ENCODE measurements at places on chromosomes 11 and 22.

GRCh38 chr11:79940165-79940564 is 499.3 kb upstream of the TENM4 start:
- DNase-seq: no peak

- no peak for DNase-seq
These were observed 14.6 kb upstream of the NDUFC2 start for GRCh38 chr11:78094250-78094649.

DNA sequence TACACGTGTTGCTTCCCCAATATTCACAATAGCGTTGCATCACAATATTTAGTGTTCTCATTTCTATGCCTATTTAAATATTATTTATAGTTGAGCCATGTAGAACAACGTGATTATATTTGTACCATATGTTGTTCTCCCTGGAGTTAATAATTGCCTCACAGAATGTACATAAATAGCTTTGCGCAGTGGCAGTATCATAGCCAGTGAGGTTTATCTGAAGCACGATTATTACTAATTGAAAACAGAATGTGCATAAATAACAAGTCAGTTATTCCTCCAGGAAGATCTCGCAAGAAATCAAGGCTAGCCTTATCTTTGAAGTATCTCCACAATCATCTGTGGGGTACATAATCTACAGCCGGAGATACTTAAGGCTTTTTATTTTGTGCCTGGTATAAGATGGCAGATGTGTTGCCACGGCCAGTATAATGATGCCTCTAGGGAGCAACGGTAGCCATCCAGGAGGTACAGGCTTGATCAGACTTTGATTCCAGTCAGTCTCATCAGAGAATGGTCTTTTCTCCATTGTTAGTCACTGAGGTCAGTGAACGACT is 197.5 kb downstream of the MSANTD4 start:
- no peak for DNase-seq

GRCh38 chr22:23127788-23128187 is 14.0 kb downstream of the RSPH14 start:
- DNase-seq: no peak

DNA sequence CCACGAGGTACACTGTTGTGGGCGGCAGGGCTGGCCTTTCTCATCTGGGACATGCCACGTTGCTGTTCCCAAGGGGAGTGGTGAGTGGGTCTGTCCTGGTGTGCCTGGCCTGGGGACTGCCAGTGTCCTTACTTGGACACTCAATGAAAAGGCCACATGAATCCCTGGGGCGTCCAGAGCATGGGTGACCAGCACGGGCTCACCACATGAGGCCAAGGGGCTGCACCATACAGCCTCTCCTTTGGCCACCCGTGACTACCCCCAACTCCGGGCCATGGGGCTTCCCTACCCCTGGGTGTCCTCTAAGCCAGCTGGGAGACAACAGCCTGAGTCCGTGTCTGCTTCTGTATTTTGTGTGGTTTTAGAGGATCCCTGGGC is 20.2 kb upstream of the TXNRD2 start:
- DNase-seq: no peak

- DNase-seq: no peak
These were observed 59.9 kb downstream of the TRAF6 start for GRCh38 chr11:36450110-36450572.

DNA sequence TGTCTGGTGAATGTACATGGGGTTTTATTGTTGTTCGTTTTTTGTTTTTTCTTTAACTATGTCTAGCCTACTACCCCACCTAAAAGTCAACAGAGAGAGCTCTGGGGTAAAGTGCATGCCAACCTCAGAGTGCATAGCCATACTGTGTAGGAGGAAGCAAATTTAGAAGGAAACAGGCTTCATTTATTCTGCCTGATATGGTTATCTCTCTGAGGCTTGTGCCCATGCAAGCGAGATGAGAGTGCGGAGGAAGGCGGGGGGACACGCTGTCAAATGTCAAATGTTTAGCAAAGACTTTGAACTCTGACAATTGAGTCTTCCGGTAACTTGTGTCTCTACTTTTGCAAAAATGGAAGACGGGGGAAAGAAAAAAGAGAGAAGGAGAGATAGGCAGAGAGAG is 295.5 kb downstream of the ETS1 start:
- DNase-seq: no peak

DNA sequence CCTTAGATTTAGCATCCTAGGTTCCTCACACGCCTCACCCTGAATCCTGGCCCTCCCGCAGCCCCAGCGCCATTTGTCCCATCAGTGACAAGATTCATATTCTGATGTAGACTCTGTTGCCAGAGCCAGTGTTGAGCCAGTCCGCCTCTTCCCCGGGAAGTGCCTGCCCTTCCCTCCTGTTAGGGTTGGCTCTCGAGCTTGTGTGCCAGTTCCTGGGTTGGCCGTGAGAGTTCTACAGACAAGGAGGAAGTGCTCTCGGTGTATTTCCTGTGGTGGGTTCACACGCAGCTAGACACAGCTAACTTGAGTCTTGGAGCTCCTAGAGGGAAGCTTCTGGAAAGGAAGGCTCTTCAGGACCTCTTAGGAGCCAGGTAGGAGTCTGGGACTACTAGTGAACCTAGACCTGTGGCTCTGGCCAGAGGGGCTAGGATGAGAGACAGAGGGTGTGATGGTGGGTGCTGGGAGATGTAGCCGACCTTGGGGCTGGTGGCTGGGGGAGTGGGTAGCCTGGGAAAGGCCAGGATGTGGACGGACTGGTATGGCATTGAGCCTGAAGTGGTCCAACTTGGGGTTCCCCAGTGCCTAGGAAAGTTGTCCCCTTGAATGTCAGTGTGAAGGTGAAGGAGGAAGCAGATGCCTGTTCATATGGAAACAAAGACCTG is at the start of gene IL18BP:
Gene IL18BP, plus strand, starts transcription at position 261 of the 662 bp plus-strand sequence. CDS start 1,076 bp downstream, outside the sequence.
- DNase-seq: no peak

DNA sequence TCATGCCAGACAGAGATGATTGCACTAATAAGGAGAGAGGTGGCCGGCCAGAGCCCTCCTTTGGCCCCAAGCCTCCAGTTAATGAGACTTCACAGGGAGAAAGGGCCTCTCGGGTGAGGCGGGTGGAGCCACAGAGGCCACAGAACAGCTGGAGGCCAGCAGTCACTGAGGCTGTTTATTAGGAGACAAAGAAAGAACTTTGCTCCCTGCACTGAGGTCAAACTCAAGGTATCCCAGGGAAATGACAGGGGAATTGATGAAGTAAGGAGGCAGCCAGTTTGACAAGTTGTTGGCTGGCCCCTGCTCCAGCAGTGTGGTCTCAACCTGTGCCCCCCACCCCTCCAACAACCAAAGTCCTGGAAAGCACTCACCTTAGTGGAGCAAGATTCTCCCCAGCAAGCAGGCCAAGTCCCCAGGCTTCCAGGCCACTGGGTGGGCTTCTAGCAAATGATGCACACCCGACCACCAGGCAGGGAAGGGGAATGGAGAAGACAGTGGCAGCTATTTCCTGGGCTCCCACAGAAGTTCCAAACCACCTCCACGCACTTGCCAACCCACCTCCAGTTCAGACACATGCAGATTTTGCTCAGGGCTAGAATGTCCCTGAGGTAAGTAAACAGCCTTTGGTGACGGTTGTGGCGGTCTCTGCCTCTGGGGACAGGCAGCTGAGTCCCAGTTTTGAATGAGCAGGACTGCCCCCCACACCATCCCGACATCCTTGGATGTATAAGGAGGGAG is 53.2 kb downstream of the RPUSD4 start:
- no peak for DNase-seq

DNA sequence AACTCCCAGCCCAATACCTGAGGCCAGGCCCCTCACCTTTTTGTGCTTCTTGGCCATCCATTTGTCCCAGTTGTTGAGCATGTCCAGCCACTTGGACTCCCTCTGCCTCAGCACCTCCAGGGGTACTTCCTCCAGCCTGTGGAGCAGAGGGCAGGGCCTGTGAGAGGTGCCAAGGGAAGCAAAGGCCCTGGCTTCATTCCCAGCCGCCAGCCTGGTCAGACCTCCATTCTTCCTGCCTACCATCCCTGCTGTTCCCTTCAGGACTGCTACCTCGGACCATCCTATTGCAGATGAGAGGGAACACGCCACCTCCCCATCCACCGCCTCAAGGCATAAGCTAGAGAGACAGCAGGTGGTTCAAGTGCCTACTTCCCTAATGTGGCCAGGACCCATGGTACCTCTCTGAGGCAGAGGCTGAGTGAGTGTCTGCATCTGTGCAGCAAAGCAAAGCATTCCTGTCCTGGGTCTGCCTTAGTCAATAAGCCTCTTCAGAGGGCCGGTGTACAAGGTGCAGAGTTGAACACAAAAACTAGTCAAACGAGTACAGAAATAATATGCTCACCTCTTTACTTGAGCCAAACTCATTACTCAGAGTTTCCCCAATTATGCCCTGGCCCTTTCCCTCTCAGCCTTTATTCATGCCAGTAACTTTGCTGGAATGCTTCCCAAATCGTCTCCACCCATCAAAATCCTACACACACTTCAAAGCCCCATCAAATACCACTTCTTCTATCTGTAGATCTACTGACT is 15.4 kb upstream of the CASTOR1 start:
- DNase-seq: no peak

- no peak for DNase-seq
These were observed 17.2 kb downstream of the BRD1 start for GRCh38 chr22:49810363-49811019.

DNA sequence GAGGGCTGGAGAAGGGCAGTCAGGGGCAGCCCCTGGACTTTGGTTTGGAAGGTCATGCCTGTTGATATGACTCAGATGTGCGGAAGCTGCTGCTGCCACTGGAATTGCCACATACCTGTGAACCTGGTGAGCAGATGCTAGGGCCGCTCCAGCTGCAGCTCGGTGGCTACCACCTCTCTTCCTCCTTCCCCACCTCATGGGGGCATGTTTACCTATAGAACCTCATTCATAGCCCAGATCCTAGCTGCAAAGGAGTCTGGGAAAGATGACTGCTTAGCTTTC is 17.5 kb upstream of the TSPAN18 start:
- DNase-seq: no peak

- no peak for DNase-seq
These were observed 13.2 kb downstream of the MMP3 start for GRCh38 chr11:102830001-102830727.

DNA sequence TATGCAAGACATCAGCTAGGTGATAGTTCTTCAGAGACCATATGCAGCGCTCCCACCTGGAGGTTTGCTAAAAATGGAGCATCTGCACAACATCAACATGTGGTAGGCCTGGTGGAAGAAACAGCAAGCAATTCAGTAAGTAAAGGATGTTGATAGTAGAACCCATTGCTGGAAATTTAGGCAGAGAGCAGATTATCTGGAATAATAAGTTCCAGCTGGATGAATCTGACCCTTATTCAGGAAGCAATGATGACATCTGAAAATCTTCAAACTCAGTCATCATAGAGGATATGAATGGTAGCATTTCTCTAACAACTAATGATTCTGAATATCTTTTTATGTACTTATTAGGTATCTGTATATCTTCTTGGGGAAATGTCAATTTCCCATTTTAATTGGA is 225.2 kb upstream of the ANO3 start:
- no peak for DNase-seq

DNA sequence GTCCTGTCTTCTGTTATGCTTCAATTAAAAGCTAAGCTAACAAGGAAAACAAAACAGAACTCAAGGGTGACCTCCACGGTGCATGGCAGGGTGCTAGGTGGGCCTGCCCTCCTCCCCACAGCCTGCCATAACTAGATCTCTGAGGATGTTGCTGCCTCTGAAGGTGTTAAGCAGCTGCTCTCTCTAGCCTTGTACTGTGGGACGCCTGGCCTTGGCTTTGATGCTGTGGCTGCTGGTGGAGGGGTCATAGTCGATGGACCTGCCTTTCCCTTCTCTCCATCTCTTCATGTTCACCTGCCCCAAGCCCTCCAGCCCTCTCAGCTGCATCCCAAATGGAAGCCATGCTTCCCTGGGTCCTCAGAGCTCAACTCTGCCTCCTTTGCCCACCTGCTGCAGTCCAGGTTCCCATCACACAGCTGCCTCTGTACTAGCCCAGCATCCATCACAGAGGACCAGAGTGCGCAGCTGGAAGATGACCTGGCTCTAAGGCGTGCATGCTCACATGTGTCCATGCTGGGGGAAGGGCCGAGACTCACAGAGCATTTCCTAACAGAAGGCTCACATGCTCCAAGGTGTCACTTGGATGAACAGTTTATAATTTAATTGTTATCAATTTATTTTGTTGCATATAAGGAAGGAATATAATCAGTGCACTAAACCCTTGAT is 180.3 kb upstream of the E2F8 start:
- DNase-seq: no peak

GRCh38 chr11:11379661-11380060 is 26.6 kb upstream of the CSNK2A3 start:
- DNase-seq: no peak

GRCh38 chr11:80587906-80588305 is 1147.1 kb upstream of the TENM4 start:
- no peak for DNase-seq

DNA sequence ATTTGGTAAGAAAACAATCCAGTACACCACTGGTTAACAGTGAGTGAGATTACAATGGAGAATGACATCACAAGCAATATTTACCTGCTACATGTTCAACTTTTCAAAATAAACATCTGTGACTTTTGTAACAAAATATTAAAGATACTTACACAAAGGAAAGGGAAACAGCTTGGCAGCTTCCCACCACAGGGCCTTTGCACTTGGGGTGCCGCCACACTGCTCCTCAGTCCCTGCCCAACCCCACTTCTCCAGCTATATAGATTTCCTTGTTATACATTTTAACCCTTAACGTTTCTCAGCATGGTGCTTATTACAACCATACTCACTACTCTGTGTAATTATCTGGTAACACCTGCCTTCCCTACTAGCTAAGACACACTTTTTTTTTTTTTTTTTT is 10.9 kb downstream of the KMT5B start:
- no peak for DNase-seq

DNA sequence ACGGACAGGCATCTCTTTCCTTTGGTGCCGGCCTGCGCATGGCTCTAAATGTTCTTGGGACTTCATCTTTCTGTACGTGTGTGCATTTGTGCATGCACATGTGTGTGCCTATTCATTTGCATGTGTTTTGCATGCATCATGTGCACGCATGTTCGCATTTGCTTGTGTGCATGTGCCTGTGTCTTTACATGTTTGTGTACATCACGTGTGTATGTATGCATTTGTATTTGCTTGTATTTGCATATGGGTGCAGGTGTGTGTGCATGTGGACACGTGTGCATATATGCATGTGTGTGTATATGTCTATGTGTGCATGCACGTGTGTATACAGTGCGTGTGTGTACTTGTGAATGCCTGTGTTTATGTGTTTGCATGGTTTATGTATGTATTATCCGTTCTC is 13.5 kb upstream of the FADD start:
- DNase-seq: no peak

- DNase-seq: no peak
These were observed 31.3 kb downstream of the MUC5B start for GRCh38 chr11:1254086-1254648.

GRCh38 chr11:59710136-59710847 is 3.4 kb downstream of the OR10V1 start:
- DNase-seq: no peak

Data from stimulated activated CD4-positive, alpha-beta T cell treated with anti-CD3 and anti-CD28 coated beads, Interleukin-12 subunit alpha, Interleukin-12 subunit beta, amount 100 ng/mL, for 24 hours (primary cell).